Activated CD4-positive, CD25-positive, alpha-beta regulatory T cell treated with anti-CD3 and anti-CD28 coated beads, Interleukin-2, amount 50 U/mL, for 72 hours (primary cell): ENCODE measurements at places on chromosomes 4 and X.

- DNase-seq: no peak
Measured at GRCh38 chr4:152738827-152739226, 40.7 kb downstream of the TIGD4 start.

DNA sequence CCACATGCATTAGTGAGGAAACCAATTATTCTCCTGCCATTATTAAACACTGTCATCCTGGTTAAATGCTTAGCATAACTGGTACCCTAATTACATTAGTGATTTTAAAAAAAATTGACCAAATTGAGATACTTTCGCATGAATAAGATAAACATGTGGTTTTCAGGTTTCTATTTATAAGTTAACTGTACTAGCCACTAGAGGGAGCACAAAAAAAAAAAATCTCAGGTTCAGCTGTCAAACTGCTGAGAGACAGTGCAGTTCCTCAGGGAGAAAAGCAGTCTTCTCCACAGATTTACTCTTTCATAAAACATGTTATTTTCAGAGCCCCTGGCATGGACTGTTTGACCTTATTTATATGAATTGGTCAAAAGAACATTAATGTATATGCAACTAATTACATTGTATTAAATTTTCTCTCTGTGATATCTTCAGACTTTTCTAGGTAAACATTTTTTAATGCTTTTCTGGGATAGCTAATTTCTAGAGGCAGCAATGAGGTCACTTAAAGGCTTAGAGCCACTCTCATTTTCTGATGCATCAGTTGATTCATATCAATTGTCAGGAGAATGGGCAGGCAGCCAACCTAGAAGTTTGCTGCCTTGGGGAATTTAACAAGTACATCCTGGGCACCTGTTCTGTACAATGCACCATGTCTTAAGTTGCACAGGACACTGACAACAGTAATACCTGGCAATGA is 167.5 kb downstream of the CDS1 start:
- no peak for DNase-seq

DNA sequence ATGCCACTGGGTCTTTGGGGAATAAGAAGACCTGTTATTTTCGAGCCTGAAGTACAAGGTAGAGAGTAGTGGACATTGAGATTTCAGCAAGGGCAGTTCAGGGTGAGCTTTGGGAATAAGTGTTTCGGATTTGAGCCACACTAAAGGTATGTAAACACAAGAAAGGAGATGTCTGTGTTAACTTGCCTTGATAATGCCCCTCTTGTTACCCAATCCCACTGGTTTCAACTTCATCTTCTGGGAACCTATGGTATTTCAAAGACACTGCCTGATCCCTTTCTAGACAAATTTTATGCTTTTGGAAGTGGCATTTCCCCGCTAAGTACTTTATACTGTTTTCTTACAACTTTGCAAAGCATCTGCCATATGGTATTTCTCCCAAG is 79.4 kb downstream of the SLC9A6 start:
- DNase-seq: no peak

GRCh38 chrX:2707334-2707760 is 16.3 kb downstream of the CD99 start:
- DNase-seq: peak; percentile 47

DNA sequence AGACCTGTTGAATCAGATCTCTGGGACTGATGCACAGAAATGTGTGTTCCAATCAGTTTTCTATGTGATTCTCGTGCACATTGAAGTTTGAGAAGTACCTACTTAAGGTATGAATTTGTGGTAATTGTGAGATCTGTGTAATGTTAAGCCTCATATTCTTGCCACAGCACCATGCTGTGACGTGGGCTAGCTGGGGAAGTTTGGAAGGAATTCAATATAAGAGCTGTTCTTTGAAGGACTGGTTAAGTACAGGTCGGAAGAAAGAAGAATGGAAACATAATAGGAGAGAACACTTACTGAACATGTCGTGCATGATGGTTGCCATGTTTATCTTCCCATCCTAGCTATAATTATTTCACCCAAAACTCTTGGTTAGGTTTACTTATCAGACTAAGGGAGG is 79.7 kb upstream of the CXXC4 start:
- DNase-seq: no peak

DNA sequence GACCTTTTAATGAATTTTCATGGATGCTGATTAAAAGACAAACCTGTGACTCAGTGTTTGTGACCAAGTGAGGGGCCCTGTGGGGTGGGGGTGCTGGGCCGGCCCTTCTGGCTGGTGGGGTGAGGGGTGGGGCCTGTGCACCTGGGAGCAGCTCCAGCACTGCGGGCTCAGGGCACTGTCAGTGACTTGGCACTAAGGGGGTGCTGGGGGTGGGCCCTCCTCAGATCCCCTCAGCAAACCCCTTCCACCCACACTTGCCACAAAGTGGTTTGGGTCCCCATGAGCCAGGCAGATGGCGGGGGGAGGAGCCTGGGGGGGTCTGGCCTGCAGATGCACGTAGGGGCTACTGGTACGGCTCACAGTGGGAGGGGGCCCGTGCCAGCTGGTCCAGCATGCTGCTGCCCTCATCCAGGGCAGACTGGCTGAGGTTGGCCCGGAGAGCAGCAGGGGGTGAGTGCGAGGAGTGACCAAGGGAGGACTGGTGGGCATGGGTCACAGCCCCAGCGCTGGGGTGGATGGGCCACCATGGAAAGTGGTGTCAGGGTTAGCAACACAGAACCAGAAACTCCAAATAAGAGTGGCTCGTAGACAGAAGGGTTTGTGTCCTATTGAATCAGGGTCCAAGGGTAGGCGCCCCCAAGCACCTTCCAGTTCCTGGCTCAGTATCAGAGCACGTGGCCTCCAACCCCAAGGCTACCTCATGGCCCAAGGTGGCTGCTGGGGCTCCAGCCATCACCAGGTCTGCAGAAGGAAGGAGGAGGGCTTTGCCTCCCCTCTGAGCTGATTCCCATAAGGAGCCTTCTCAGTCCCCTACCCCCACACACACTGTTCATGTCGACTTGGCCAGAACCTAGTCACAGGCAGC is 10.1 kb downstream of the NKX1-1 start:
- DNase-seq: no peak

GRCh38 chr4:164192844-164193243 is 561.1 kb upstream of the SMIM31 start:
- DNase-seq: no peak

GRCh38 chr4:128665514-128665913 is 144.0 kb upstream of the JADE1 start:
- DNase-seq: no peak

DNA sequence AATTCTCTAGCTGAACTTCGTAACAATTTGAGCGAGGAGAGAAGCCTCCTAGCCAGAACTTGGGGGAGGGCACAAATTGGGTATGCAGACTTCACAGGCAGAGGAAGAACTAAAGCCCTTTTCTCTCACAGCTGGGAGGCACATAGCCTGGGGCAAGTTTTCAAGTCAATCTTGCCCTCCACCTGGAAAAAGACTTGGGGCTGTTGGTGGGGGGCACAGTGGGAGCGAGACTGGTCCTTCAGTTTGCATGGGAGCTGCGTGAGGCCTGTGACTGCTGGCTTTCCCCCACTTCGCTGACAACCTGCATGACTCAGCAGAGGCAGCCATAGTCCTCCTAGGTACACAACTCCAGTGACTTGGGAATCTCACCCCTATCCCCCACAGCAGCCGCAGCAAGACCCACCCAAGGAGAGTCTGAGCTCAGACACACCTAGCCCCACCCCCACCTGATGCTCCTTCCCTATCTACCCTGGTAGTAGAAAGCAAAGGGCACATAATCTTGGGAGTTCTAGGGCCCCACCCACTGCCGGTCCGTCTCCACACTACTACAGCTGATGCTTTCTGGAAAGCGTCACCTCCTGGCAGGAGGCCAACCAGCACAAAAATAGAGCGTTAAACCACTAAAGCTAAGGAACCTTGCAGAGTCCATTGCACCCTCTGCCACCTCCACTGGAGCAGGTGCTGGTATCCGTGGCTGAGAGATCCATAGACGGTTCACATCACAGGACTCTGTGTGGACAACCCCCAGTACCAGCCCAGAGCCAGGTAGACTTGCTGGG is 160.8 kb downstream of the CBLL2 start:
- DNase-seq: no peak

- DNase-seq: no peak
Measured at GRCh38 chr4:77045490-77045889, 30.3 kb downstream of the CCNI start.

- peak; percentile 36 for DNase-seq
Measured at GRCh38 chrX:132615391-132616131, 126.7 kb upstream of the MBNL3 start.

GRCh38 chr4:109027016-109027500 is 264.2 kb upstream of the ETNPPL start:
- no peak for DNase-seq

- no peak for DNase-seq
Measured at GRCh38 chr4:146957237-146957636, 11.6 kb upstream of the TTC29 start.

GRCh38 chr4:54941994-54942552 is 183.3 kb downstream of the KDR start:
- DNase-seq: no peak

DNA sequence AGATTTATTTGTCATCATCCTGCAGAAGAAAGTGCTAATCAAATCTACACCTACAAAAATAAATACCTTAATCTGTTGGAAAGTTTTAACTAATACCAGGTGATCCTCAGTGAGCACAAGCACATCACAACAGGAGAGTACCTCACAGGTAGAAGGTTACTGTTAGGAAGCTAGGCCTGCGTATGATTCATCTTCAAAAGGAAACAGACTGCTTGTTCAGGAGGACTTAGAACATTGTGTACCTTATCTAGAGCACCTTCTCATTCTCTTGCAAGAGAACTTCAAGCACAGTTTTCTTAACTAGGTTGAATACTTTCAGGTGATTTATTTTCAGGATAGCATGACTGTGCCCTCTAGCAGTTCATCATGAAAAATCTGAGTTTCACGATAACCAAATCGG is 54.2 kb downstream of the MND1 start:
- no peak for DNase-seq

DNA sequence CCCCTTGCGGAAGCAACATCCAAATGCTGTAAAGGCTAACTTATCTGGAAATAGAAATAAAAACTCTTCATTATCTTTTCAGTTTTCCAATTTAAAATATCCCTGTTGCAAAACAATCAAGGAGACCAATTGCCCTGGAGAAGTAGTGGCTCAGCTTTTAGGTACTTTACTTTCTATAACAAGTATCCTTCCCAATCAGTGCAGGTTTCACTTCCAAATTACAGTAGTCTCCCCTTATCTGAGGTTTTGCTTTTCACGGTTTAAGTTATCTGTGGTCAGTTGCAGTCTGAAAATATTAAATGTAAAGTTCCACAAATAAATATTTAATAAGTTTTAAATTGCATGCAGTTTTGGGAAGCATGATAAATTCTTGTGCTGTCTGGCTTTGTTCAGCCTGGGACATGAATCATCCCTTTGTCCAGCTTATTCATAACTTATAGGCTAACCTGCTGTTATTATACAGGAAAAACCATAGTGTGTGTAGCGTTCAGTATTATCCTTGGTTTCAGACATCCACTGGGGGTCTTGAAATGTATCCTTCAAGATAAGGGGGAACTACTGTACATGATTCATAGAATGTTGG is 973.1 kb upstream of the GRID2 start:
- no peak for DNase-seq

- no peak for DNase-seq
Measured at GRCh38 chrX:39896951-39897740, 200.6 kb downstream of the BCOR start.

DNA sequence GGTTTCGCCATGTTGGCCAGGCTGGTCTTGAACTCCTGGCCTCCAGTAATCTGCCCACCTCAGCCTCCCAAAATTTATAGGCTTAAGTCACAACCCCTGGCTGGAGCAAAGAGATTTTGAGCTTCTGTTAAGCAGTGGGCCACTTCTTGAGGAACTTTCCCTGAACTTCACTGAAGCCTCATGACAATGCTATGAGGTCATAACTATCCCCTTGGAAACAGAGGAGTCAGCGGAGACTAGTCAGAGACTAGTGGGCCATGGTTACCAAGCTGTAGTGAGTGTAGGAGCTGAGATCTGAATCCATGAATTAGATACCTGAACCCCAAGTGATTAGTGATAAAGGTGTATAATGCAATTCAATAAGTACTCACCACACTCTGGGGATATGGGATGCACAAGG is 145.1 kb upstream of the MSX1 start:
- no peak for DNase-seq

DNA sequence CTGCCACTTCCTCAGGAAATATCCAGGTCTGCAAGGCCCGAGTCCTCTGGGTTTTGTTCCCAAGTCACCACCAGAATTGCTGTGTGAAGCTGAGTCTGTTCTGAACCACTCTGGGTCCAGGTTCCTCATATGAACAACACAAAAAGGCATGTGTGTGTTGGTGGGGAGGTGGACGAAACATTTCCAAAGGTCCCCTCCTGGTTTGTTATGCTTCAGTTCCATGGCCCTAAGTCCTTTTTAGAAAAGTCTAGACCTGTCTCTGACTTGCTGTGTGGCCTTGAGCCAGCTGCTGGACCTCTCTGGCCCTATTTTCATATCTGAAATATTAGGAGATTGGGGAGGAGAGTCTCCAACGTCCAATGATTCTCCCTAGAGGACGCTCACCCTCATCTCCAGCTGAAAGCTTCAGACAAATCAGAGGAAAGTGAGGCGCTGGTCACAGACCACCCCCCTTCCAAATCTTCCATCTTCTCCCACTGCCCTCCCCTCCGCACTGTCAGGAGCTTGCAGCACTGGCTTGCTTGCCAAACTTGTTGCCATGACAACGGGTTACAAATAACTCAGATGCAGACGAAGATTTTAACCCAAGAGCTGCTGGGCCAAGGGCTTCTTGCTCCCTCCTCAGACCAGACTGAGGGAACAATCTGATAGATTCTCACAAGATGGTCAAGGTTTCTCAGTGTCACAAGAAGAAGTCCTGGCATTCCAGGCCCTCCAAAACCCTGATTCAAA is 64.5 kb downstream of the SMC1A start:
- no peak for DNase-seq

GRCh38 chr4:77358315-77358928 is 201.4 kb downstream of the CCNG2 start:
- no peak for DNase-seq

GRCh38 chr4:84051639-84052038 is 447.5 kb downstream of the NKX6-1 start:
- DNase-seq: no peak

GRCh38 chr4:149723065-149723464 is 92.6 kb downstream of the IQCM start:
- DNase-seq: no peak

- no peak for DNase-seq
Measured at GRCh38 chrX:71225676-71226075, 2.7 kb downstream of the GJB1 start.

GRCh38 chrX:16033331-16033730 is 90.0 kb upstream of the GRPR start:
- DNase-seq: no peak

DNA sequence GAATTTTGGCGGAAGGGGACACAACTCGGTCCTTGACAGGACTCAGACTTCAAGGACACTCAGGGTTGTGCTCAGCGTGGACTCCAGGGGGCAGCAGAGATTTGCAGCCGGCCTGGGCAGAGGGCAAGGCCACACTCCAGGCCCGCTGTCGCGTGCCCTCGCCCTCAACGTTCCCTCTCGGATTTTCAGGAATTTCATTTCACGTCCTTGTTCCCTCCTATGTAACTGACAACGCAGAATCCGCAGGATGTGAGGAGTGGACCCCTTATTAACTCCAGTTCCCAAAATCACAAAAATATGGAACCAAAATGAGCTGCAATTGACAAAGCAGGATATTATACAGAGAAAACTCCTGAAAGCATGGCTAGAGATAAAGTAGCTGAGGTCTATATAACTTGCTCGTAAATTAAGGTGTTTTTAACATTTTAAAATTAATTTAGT is 21.0 kb upstream of the DCTD start:
- DNase-seq: peak; percentile 68

GRCh38 chr4:151304226-151304625 is 21.2 kb downstream of the SH3D19 start:
- DNase-seq: no peak

- no peak for DNase-seq
Measured at GRCh38 chrX:147476008-147476407, 435.7 kb upstream of the FMR1 start.
